ENCODE measurements at places on chromosomes 5 and 9.
A peak's percentile ranks its signal among the peaks of the same experiment; 100 is the strongest.

- DNase-seq: no peak
Measured at GRCh38 chr9:91760906-91761305, 189.1 kb downstream of the ROR2 start.

- DNase-seq: no peak
Measured at GRCh38 chr9:91816356-91816755, 133.7 kb downstream of the ROR2 start.

GRCh38 chr5:163604013-163604412 lies 98.6 kb downstream of the MAT2B start:
- DNase-seq: no peak

GRCh38 chr5:17805227-17805825 lies 171.1 kb downstream of the TAF11L14 start:
- no peak for DNase-seq

DNA sequence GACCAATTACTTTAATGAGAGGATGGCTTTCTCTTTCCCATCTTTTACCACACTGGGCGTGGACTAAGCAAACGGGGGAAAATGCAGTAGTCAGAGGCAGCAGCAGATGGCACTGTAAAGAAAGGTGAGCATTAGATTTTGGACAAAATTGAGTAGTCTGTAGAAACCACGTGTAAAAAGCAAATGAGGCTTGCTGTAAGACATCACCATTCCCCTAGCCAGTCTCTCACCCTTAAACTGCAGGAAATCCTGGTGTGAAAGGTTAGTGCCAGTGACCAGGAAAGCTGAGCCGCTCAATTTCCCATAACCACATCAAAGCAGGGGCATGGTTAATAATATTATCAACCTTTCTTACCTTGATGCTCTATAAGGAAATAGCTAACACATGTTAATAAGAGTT lies 31.8 kb downstream of the SPATA31C2 start:
- peak; percentile 67 for DNase-seq

DNA sequence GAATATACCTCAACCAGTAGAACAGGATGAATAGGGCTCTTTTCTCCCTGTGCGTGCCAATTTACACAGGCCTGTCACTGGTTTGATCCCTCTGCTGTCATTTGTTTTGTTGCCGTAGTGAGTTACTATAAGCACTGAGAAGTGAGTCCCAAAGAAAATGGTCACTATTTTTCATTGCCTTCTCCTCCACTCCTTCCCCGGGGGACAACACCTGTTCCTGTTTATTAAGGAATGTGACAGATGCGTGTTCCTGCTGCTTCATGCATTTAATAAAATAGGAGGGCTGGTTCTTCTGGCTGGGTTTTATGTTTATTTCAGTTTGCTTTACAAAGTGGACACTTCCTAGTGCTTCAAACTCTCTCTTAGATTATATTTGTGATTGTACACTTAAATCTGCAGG lies 6.4 kb downstream of the THBS4 start:
- no peak for DNase-seq

- DNase-seq: peak; percentile 79
Measured at GRCh38 chr9:91740701-91741100, 209.3 kb downstream of the ROR2 start.

- DNase-seq: peak; percentile 77
Measured at GRCh38 chr5:181189363-181189961, 15.5 kb downstream of the TRIM7 start.

GRCh38 chr9:98610711-98611110 lies 98.0 kb downstream of the GABBR2 start:
- no peak for DNase-seq

- no peak for DNase-seq
Measured at GRCh38 chr9:68472119-68472518, 68.6 kb downstream of the TMEM252 start.

GRCh38 chr5:175464074-175464941 lies 14.1 kb upstream of the SFXN1 start:
- peak; percentile 59 for DNase-seq

GRCh38 chr5:154780128-154780527 lies 25.0 kb downstream of the LARP1 start:
- DNase-seq: no peak

GRCh38 chr5:96605144-96605837 lies 56.9 kb upstream of the CAST start:
- DNase-seq: peak; percentile 46

- peak; percentile 73 for DNase-seq
Measured at GRCh38 chr5:83029912-83030311, 47.3 kb downstream of the TMEM167A start.

- DNase-seq: no peak
Measured at GRCh38 chr5:64532657-64533056, 26.8 kb downstream of the RGS7BP start.

GRCh38 chr9:35682051-35682450 lies 7.7 kb downstream of the TPM2 start:
- DNase-seq: no peak

- DNase-seq: no peak
Measured at GRCh38 chr9:98080780-98081179, 24.2 kb downstream of the NANS start.

- DNase-seq: peak; percentile 83
Measured at GRCh38 chr9:70553707-70554673, 139.5 kb upstream of the KLF9 start.

DNA sequence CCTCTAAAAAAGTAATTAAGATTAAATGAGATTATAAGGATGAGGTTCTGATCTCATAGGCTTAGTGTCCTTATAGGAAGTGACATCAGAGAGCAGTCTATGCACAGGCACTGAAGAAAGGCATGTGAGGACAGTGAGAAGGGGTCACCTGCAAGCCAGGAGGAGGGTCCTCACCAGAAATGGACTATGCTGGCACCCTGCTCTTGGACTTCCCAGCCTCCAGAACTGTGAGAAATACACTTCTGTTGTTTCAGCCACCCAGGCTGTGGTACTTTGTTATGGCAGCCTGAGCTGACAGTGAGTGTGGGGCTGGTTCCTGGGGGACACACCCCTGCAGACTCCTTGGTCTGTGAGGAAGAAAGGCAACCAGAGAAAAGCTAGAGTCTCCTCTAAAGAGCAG lies 34.7 kb upstream of the IL6ST start:
- no peak for DNase-seq

GRCh38 chr9:72327631-72328030 lies 37.4 kb downstream of the ZFAND5 start:
- DNase-seq: no peak

Measured in GM23248 (cell line).